ENCODE measurements at places on chromosomes 3 and 15.

DNA sequence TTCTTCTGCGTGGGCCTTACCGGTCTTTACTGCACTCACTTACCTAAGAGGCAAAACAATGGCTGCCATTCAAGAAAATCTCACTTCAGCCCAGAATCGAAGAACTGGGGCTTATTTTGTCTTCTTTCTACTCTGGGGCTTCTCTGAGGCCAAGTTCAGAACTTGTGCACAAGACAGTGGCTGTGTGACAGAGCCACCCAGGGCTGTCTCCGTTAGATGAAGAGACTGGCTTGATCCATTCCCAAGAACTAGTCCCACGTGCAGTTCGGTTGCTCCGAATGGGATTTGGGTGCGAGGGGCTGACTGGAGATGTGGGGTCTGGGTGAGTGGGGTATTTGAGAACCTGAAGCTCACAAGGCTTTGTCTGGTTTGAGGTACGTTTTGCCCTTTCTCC is 795 bp upstream of the TCF12 start:
- DNase-seq = no peak

GRCh38 chr15:92091155-92091734 is 237.7 kb downstream of the SLCO3A1 start:
- DNase-seq = peak; percentile 63

DNA sequence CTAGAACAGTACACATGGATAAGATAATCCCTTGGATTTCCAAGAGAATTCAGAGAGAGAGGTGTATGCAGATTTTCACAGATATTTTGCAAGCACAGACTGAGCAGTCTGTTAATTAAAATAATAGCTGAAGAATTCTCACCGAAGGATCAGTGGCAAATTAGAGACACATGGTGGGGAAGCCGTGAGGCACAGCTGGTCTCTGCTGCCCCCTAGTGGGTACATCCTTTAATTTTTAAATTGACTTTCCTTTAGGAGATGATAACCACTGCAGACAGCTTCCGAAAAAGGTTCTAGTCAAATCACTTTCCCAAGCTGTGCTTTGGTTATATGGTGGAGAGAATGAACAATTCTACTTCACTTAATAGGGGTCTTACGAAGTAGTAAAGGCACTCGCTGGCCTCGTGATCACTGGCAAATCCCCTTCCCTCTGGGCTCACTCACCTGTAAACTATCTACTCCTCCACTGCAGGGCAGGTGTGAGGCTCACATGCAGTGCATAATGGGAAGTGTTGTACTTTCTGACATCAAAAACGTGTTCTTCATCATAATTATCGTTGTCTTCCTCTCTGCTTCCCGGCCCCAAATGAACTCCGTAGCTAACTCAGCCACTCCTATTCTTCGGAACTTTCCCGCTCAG is 19.5 kb downstream of the MESD start:
- peak; percentile 72 for DNase-seq

DNA sequence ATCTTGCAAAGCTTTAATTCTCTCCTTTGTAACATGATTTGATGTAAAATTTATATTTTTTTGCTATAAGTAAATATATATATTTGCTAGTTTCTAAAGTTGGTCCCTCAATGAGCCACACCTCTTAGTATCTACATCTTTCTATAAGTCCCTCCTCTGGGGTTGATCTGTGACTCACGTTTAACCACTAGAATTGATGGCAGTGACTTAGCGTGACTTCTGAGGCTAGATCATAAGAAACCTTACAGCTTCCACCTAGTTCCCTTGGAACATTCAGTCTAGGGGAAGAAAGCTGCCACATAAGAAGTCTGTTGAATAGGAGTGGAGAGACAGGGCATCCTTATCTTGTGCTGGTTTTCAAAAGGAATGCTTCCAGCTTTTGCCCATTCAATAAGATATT is 56.6 kb upstream of the TNIK start:
- DNase-seq = no peak

GRCh38 chr15:82750831-82751180 is 41.1 kb upstream of the AP3B2 start:
- no peak for DNase-seq

DNA sequence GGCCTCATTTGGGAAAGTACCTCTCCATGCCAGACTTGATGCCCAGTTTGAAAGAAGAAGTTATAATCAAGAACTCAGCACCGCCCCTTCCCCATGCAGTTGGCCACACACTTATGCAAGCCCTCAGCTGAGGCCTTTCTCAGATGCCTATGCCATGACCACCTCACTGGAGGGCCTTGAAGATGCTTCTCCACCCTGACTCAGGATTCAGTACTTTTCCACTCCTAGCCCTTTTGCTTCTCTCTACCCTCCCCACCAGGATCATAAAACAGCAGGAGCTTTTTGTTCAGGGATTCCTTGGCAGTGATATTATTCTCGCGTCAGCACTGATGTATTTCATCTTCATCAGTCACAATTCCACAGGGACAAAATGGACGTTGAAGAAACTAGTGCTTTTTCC is 313.5 kb downstream of the PYDC2 start:
- DNase-seq = no peak

- DNase-seq = no peak
Measured at GRCh38 chr3:159727506-159727905, 261.1 kb upstream of the IL12A start.

DNA sequence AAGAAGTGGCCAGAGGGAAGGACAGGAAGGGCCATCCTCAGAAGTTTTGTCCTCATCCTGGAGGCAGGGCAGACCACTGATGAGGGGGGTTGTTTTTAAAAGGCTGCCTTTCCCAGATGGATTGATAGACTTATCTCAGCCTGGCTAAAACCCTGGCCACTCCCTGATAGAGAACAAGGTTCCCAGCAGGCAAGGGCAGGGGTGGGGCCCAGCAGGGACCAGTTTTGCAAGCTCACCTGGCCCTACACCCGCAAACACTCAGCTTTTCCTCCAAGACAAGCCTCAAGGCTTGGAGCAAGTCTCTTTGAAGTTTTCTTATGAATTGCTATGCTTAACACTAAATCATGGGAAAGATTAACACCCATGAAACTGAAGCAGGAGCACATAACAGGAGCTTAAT is 9.1 kb downstream of the LIPC start:
- DNase-seq = no peak

- no peak for DNase-seq
Measured at GRCh38 chr3:125236331-125236903, 23.9 kb upstream of the SLC12A8 start.

DNA sequence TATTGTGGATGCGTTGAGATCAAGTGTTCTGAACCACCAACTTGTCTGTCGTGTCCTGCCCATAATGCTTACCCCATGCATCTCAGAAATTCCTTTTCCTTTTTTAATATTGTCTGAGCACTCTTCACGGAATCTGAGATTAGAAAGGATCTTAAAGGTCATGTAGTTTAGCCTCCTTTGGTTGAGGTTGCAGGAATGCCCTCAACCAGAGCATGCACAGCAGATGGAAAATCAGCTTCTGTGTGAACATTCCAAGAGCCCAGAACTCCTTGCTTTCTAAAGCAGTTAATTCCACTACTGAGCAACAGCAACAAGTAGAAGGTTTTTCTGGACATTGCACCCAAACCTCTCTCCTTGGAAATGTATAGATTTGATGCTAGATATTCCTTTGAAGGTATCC is 153.7 kb downstream of the TPRG1 start:
- DNase-seq = no peak

DNA sequence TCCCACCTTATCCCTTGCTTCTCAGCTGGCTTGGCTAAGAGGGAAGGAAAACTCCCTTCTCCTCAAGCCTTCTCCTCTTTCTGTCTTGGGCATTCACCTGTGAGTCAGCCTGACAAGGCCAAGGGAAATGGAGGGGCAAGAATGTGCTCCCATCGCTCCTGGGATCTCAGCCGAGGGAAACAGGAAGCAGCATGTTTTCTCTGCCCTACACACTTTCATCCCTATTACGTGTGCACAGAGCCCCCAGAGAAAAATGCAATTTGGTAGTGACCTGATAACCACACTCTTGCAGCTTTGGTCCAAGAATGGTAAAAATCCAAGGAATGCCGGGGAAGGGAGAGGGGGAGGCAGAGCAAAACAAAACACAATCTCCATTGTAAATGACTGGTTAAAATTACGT is 32.9 kb upstream of the MTMR10 start:
- DNase-seq = no peak

GRCh38 chr3:186787642-186788481 is 4.5 kb downstream of the EIF4A2 start:
- no peak for DNase-seq

- no peak for DNase-seq
Measured at GRCh38 chr3:130779486-130779885, 32.9 kb upstream of the PIK3R4 start.

DNA sequence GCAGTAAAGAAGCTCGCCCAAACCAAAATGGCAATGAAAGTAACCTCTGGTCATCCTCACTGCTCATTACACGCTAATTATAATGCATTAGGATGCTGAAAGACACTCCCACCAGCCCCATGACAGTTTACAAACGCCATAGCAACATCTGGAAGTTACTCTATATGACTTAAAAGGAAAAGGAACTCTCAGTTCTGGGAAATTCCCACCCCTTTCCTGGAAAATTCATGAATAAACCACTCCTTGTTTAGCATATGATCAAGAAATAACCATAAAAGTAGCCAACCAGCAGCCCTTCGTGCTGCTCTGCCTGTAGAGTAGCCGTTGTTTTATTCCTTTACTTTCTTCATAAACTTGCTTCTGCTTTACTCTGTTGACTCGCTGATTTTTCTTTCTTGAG is 164.6 kb downstream of the SMAD6 start:
- no peak for DNase-seq

DNA sequence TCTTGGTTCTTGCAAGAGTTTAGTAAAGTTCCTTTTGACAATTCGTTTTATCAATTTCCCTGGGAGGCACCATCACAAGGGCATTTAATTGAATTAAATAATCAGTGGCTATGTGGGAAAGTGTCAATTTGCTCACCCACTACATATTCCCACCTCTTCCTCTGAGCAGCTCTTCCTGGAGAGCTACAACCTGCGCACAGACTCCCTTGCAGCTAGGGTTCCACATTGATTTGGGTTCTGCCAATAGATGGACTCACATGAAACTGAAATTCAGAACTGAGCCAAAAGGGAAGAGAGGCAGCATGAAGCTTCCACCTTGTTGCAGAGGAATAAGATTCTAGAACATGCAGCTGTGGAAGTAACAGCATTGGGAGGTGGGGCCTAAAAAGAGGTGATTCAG is 94.8 kb downstream of the TLE3 start:
- no peak for DNase-seq
